Central memory CD8-positive, alpha-beta T cell (primary cell): ENCODE measurements at places on chromosomes 1 and 21.
A peak's percentile ranks its signal among the peaks of the same experiment; 100 is the strongest.

GRCh38 chr1:234400773-234401172 lies 27.5 kb downstream of the COA6 start:
- no peaks in the 10 kb centered on the region for H3K27me3 ChIP-seq
- H3K4me1 ChIP-seq, result peaks cover 46% of the 10 kb centered on the region
- H3K36me3 ChIP-seq, result peaks cover 4% of the 10 kb centered on the region
- H3K27ac ChIP-seq, result peak overlapping the region; percentile 81
- peak overlapping the region; percentile 45 for H3K4me3 ChIP-seq

GRCh38 chr1:193211539-193211938 lies 25.1 kb upstream of the B3GALT2 start:
- H3K27ac ChIP-seq, result peak overlapping the region; percentile 48
- no peak for DNase-seq
- peaks cover 23% of the 10 kb centered on the region for H3K36me3 ChIP-seq

DNA sequence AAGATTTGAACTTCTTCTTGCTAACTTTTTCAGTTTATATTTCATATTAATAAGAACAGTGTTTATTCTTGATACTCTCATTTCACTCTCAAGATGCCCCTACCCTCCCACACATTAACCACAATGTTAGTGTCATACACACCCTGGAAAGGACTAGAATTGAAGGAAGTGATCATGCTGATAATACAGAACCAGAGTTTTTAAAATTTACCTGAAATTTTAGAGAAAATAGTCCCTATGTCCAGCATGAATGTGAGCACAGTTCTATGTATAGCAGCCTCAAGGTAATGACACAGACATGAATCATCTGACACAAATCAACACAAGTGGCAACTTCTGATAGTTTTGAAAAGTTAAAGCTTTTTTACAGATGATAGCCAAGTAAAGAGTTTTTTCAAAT lies 26.0 kb downstream of the RGS1 start:
- no peaks in the 10 kb centered on the region for H3K27me3 ChIP-seq
- H3K4me1 ChIP-seq, result peaks cover 29% of the 10 kb centered on the region
- no peak overlapping the region for H3K4me3 ChIP-seq
- no peaks in the 10 kb centered on the region for H3K36me3 ChIP-seq

GRCh38 chr1:25912076-25912831 lies 6.0 kb upstream of the STMN1 start:
- peaks cover 4% of the 10 kb centered on the region for H3K4me1 ChIP-seq
- H3K4me3 ChIP-seq, result no peak overlapping the region
- no peak overlapping the region for H3K27ac ChIP-seq
- no peaks in the 10 kb centered on the region for H3K36me3 ChIP-seq

- no peaks in the 10 kb centered on the region for H3K27me3 ChIP-seq
- H3K27ac ChIP-seq, result no peak overlapping the region
- no peak for DNase-seq
- H3K36me3 ChIP-seq, result no peaks in the 10 kb centered on the region
- H3K4me3 ChIP-seq, result no peak overlapping the region
- H3K4me1 ChIP-seq, result no peaks in the 10 kb centered on the region
These were observed 368.3 kb upstream of the OLFM3 start for GRCh38 chr1:102365071-102365470.

- H3K27me3 ChIP-seq, result no peaks in the 10 kb centered on the region
- no peak overlapping the region for H3K27ac ChIP-seq
- DNase-seq, result no peak
- H3K4me1 ChIP-seq, result no peaks in the 10 kb centered on the region
- no peaks in the 10 kb centered on the region for H3K36me3 ChIP-seq
- H3K4me3 ChIP-seq, result no peak overlapping the region
These were observed 57.1 kb downstream of the ZC3H11B start for GRCh38 chr1:219555806-219556205.

GRCh38 chr1:223709598-223709997 lies 2.7 kb upstream of the CAPN2 start:
- H3K4me3 ChIP-seq, result no peak overlapping the region
- DNase-seq, result no peak
- H3K27ac ChIP-seq, result no peak overlapping the region
- peaks cover 38% of the 10 kb centered on the region for H3K4me1 ChIP-seq
- no peaks in the 10 kb centered on the region for H3K27me3 ChIP-seq
- peaks cover 7% of the 10 kb centered on the region for H3K36me3 ChIP-seq

- no peaks in the 10 kb centered on the region for H3K4me1 ChIP-seq
- no peaks in the 10 kb centered on the region for H3K36me3 ChIP-seq
- no peaks in the 10 kb centered on the region for H3K27me3 ChIP-seq
- H3K27ac ChIP-seq, result no peak overlapping the region
- H3K4me3 ChIP-seq, result no peak overlapping the region
These were observed 654.6 kb downstream of the ADGRL2 start for GRCh38 chr1:82455342-82455741.

- H3K27me3 ChIP-seq, result no peaks in the 10 kb centered on the region
- H3K4me1 ChIP-seq, result no peaks in the 10 kb centered on the region
- H3K36me3 ChIP-seq, result peaks cover 11% of the 10 kb centered on the region
- H3K4me3 ChIP-seq, result no peak overlapping the region
- no peak for DNase-seq
- H3K27ac ChIP-seq, result no peak overlapping the region
These were observed 9.7 kb upstream of the CLCC1 start for GRCh38 chr1:108972951-108973350.

- H3K4me3 ChIP-seq, result no peak overlapping the region
- H3K4me1 ChIP-seq, result peaks cover 38% of the 10 kb centered on the region
- H3K27me3 ChIP-seq, result no peaks in the 10 kb centered on the region
- DNase-seq, result no peak
- H3K27ac ChIP-seq, result no peak overlapping the region
These were observed 14.6 kb upstream of the B3GALT2 start for GRCh38 chr1:193201021-193201420.

GRCh38 chr1:101338714-101339430 lies 102.1 kb downstream of the S1PR1 start:
- DNase-seq, result no peak
- H3K27ac ChIP-seq, result peak overlapping the region; percentile 84
- H3K4me3 ChIP-seq, result peak overlapping the region; percentile 31
- H3K27me3 ChIP-seq, result no peaks in the 10 kb centered on the region
- peaks cover 2% of the 10 kb centered on the region for H3K36me3 ChIP-seq

- peak within 1 kb of the TSS; percentile 69 for H3K4me3 ChIP-seq
- no peaks in the 10 kb centered on the region for H3K27me3 ChIP-seq
- peak; percentile 78 for DNase-seq
- H3K27ac ChIP-seq, result no peak within 1 kb of the TSS
- peaks cover 7% of the 10 kb centered on the region for H3K36me3 ChIP-seq
These were observed at the start of gene CHAF1B for GRCh38 chr21:36385233-36386030. Gene CHAF1B (plus strand): TSS chr21:36385392. CDS start chr21:36386137, 745 bp downstream.

DNA sequence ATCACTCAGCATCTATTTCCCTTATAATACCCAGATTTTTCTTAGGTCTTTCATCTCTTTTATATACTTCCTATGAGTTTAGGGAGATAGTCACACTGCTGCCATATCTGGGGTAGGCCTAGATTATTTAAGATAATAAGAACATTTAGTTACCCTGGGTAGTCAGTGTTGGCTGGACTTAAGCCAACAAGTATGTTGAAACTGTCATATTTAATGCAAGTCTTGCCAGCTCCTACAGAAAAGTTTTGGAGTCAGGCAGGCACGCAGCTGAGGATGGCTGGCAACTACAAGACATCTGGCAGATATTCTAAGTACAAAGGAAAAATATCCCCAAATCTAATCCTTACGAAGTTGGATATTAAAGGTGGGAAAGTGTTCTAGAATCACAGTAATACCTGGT lies 19.2 kb upstream of the DEPDC1 start:
- DNase-seq, result no peak
- no peak overlapping the region for H3K27ac ChIP-seq
- H3K36me3 ChIP-seq, result no peaks in the 10 kb centered on the region
- no peak overlapping the region for H3K4me3 ChIP-seq

GRCh38 chr1:62539028-62539447 lies 58.3 kb upstream of the ANGPTL3 start:
- H3K27ac ChIP-seq, result no peak overlapping the region
- H3K4me1 ChIP-seq, result no peaks in the 10 kb centered on the region
- H3K4me3 ChIP-seq, result no peak overlapping the region
- H3K36me3 ChIP-seq, result peaks cover 11% of the 10 kb centered on the region
- no peak for DNase-seq
- no peaks in the 10 kb centered on the region for H3K27me3 ChIP-seq

DNA sequence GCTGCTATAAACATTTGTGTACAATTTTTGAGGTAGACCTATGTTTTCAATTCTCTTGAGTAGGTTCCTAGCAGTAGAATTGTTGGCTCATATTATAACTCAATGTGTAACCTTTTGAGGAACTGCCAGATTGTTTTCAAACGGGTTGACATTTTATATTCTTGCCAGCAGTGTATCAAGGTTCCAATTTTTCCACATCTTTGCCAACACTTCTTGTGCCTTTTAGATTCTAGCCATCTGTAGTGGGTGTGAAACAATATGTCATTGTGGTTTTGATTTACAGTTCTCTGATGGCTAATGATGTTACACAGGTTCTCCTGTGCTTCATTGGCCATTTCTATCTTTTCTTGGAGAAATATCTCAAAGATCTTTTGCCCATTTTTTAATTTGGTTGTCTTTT lies 36.4 kb downstream of the MAP3K7CL start:
- H3K27ac ChIP-seq, result no peak overlapping the region
- peaks cover 5% of the 10 kb centered on the region for H3K36me3 ChIP-seq
- no peak overlapping the region for H3K4me3 ChIP-seq
- DNase-seq, result no peak
- H3K4me1 ChIP-seq, result no peaks in the 10 kb centered on the region

DNA sequence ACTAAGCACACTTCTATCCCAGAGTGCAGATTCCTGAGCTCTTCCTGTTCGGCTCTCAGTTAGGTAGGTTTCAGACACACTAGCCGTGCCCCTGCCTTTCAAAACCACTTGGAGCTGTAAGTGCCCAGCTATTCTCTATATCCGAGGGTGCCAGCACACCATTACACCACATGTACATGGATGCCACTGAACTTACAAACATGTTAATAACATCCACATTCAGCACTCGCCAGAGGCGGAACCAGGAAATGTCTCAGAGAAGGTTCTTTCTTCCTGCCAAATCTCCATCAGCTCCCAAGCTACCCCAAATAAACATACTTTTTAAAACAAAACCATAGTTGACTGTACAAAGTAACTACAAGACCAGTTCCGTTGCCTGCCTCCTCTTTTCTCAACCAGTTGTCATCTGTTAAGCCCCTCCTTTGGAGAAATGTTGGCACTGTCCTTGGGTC lies 78.4 kb upstream of the CTTNBP2NL start:
- no peaks in the 10 kb centered on the region for H3K36me3 ChIP-seq
- peaks cover 7% of the 10 kb centered on the region for H3K4me1 ChIP-seq
- no peak overlapping the region for H3K4me3 ChIP-seq
- H3K27ac ChIP-seq, result no peak overlapping the region
- DNase-seq, result no peak
